ENCODE measurements at places on chromosomes 4 and X. TPM values are rescaled to one million over a fixed set of nuclear protein-coding genes. Genes with fewer than 3 reads are reported as not detected.

DNA sequence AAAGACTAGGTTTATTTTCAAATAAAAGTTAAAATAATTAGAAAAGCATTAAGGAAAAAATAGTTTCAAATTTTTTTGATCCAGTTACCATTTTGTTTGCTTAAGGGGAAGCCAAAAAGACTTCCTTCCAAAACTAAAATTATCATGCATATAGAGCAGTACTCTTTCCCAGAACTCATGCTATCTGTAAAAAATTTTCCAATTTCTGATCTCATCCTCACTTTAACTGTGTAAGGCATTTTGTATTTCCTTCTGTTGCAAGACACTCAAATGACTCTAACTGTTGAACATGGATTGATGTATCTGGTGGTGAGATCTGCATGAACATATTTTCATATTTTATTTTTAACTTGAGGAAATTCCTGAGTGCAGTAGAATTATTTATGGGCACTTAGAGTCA, 150.1 kb downstream of the ADAM29 start:
- DNase-seq = no peak

DNA sequence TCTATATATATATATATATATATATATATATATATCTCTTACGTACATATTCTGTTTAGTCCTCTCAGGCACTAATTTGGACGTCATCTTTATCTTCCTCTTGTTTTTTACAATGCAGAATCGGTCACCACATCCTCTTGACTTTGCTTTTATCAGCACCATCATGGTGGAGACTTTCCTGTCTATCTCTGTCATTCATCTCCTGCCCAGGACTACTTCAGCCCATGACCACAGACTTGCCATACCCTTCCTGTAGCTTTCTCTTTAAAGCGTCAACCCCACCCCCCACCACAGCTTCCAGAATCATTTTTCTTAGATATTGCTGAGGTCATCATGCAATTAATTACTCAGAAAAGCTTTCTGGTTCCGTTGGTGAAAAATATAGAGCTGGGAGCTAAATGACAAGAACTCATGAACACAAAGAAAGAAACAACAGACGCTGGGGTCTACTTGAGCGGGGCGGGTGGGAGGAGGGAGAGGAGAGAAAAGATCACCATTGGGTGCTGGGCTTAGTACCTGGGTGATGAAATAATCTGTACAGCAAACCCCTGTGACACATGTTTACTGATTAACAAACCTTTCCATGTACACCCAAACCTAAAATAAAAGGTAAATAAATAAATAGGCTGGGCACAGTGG, 30.5 kb upstream of the PRKX start:
- no peak for DNase-seq

Gene PCDH11X
- total RNA-seq = not detected

GRCh38 chr4:182320092-182320491, 76.9 kb downstream of the TENM3 start:
- DNase-seq = no peak

DNA sequence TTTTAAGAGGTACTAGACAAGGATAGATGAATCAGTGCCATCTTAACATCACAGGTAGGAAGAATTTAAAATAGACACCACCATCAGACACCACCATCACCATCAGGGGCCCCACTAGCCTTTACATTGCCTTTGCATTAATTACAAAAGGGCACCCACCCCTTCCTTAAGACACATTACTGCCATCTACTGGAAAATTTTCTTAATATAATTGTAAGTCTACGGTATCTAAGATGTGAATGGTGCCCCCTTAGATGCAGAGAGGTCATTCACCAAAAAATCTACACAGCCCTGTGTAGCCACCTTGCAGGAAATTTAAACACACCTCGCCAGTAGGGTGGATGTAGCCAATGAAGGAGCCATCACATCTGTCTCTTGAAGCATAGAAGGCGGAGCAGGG, 184.1 kb downstream of the MID1IP1 start:
- DNase-seq = no peak

Gene TIMM17B
- 37.7 TPM for total RNA-seq

- no peak for DNase-seq
Measured at GRCh38 chr4:30939069-30939468, 218.9 kb downstream of the PCDH7 start.

GRCh38 chr4:145047151-145047550, 50.8 kb downstream of the ANAPC10 start:
- no peak for DNase-seq

GRCh38 chr4:13493793-13494192, 9.7 kb upstream of the RAB28 start:
- no peak for DNase-seq
